ENCODE measurements at places on chromosomes 2 and 18.

DNA sequence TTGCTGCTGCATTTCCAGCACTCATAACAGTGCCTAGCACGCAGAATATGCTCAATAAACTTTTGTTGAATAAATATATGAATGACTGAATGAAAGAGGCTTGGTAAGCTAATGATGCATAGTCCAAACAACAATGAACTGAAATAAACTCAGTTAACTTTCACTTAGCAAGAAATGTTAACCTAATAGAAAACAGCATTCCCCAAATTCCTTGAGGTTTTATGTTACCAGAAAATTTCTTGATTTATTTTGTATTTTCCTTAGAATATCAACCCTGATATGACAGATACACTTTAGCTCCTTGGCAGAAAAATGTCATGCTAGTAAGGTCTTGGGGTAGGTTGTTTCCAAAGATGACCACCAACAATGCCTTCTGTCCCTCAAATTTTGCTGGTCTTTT lies 217.4 kb downstream of the KCNE4 start:
- DNase-seq = no peak

- DNase-seq = no peak
Measured at GRCh38 chr2:240996161-240996833, 2.1 kb upstream of the SNED1 start.

- no peak for DNase-seq
Measured at GRCh38 chr18:76819411-76820136, 2.8 kb upstream of the ZNF236 start.

- no peak for DNase-seq
Measured at GRCh38 chr2:217017456-217018252, 157.8 kb upstream of the TNP1 start.

DNA sequence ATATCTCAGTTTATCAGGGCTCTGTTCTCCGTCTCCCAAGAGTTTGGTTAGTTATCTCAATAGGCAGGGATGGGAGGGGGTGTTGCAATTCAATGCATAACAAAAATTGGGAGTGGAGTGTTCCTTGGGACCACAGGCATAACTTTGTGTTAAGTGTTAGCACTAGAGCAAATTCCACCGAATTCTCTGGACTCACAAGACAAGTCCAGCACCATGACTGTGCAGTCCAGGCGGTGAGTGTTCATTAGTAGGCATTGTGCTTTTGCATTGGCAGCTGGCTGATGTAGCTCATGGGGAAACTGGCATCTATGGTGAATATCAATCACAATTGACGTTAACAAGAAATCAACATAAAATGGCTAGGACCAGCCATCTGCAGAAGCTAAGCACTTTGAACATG lies 79.0 kb upstream of the CABLES1 start:
- no peak for DNase-seq

DNA sequence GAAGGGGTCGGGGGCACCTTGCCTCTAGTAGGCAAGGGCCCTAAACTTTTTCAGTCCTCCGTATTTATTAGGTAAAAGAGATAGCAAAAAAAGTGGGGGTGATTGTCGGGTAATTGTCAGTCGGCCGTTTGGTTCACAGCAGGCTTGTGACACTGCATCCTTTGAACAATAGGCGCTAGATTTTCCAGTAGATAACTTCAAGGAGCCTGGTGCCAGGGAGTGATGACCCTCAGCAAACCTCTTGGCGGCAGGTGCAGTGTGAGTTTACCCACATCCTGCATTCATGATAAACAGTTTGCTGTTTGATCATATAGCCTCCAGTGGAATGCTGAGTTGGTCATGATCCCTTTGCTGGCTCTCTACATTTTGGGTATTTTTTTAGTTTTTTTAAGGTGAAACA lies 22.9 kb downstream of the SERPINB8 start:
- no peak for DNase-seq

GRCh38 chr2:176508374-176508773 lies 239.1 kb downstream of the MTX2 start:
- DNase-seq = no peak
